SK-N-SH (cell line): ENCODE measurements at places on chromosomes 6 and 20.

GRCh38 chr6:166277018-166277417 lies 31.2 kb downstream of the PRR18 start:
- no peak for DNase-seq

GRCh38 chr20:53832499-53832898 lies 237.9 kb downstream of the BCAS1 start:
- no peak for DNase-seq

- no peak for DNase-seq
Observed at GRCh38 chr6:130320908-130321307, 44.9 kb upstream of the TMEM200A start.

DNA sequence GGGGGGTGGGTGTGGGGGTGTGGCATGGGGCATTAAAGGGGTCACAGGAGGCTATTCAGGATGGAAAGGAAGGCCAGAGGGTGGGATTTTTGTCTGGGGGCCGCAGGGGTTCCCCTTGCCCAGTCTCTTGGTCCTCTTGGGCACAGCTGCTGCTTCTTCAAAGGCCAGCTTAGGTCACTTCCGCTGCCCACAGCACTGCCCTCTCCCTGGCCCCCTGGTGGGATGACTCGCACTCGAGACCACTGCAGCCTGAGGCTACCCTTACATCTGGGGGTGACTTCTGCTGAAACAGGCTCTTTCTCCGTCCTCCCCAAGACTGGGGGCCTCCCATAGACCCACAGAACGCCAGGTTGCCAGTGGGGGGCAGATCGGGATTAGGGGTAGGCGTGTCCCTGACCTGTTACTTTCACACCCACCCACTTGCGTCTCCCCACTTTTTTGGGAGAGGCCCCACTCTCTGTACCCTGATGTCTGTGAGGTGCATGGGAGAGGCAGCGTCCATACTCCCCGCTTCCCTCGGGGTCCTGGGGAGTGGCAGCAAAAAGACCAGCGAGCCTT lies 1.3 kb downstream of the LKAAEAR1 start:
- no peak for DNase-seq

DNA sequence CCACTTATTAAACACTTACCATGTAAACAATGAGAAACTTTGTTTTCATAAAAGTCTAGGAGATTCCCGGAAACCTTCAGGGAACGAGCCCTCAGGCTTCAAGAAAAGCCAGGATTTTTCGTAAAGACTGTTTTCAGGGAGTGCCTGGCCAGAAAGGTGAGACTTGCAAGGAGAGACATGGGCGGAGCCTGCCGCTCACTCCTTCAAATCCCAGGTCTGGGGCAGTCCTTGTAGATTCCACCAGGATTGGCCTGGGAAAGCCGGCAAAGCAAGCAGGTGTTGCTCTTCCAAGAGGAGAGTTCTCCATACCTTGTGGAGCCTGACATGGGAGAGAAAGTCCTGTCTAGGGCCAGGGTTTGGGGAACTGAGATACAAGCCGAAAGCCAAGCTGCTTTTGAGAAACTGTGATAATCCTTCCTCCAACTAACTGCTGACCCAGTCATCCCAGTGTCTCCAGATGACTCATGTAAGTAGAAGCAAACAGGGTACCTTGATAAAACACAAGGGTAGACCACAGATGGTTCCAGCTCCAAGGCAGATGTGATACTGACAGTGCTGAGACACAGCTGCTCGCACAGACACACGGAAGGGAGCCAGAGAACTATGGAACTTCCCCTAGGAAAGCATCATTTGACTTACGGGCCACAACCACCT lies 69.4 kb upstream of the NAA20 start:
- DNase-seq: no peak

DNA sequence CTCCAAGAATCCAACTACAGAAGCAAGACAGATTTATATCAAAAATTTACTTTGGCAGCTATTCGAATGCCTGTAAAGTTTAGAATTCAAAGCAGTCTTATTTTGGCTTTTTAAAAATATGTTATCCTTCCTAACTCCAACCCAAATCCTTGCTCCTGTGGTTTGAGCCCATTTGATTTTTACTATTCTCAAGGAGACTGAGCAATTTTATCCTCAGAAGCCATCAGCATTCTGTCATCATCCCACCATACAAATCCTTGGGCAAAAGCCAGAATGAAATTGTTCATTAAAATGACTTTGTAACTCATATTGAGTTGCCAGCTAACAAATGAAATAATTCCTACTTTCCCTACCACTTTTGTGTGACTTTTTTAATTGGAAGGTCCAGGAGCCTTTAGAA lies 392.8 kb downstream of the ADGRB3 start:
- DNase-seq: no peak

DNA sequence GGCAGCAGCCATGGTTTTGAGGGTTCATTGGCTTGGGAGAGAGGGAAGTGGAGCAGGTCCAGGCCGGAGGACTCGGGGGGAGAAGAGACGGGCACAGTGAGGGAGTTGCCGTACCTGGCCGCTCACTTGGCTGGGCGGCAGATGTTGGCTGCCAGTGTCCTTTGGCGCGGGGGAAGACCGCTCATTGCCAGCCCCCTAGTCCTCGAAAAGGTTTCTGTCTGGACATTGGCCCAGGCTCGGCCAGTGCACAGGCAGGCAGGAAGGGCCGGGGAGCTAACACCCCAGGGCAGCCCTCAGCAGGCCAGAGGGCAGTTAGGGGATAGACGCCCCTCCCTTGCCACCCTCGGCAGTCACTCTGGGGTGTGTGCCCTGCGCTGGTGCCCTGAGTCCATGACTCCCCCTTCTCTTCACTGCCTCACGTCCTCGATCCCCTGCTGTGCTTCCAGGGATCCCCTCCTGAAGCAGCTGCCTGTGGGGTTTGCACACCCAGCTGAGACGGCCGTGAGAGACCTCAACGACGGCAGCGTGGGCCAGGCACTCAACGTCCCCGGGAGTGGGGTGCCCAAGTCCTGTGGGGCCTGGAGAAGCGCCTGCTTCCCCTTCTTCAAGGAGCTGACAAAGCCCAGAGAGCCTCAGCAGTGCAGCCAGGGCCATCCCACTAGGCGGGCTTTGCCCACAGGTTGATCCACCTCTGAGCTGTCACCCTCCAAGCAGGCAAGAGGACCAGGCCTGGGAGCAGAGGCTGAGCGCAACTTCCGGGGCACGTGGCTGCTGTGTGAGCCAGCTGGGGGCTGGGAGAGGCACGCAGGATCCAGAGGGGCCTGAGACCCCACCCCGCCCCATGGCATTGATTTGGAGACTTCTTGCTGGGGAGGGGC lies 20.4 kb downstream of the RBM38 start:
- no peak for DNase-seq

DNA sequence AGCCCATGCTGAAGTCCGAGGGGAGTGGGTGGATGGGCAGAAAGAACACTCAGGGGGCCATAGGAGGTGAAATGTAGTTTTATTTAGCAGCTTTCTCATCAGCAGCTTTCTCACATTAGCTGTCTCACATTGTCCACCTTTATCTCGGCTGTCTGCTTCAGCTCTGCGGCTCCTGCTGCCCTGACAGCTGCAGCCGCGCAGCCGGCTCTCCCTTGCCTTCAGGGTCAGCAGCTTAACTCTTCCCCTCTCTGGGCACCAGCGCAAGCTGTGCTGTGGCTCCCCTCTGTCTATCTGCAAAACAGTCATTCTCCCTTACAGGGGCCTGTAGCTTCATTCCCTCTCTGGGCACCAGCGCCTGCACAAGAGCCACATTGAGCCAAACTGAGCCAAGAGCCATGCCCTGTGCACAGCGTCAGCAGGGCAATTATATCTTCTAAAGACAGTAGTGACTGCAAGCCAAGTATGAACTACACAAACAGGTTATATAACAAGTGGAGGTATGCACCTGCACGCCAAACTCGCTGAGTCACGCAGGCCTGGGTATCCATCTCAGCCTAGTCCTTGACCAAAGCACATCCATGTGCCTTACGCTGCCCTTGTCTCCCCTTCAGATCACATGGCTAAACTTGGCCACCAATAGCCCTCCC lies 198.8 kb downstream of the EYA2 start:
- DNase-seq: no peak

GRCh38 chr6:170292407-170293158 lies 1.7 kb upstream of the DLL1 start:
- peak; percentile 52 for DNase-seq

GRCh38 chr20:15546525-15547023 lies 1026.7 kb downstream of the KIF16B start:
- DNase-seq: no peak
